ENCODE measurements at places on chromosomes 12 and 14. TPM values are rescaled to one million over a fixed set of nuclear protein-coding genes. Genes with fewer than 3 reads are reported as not detected.

DNA sequence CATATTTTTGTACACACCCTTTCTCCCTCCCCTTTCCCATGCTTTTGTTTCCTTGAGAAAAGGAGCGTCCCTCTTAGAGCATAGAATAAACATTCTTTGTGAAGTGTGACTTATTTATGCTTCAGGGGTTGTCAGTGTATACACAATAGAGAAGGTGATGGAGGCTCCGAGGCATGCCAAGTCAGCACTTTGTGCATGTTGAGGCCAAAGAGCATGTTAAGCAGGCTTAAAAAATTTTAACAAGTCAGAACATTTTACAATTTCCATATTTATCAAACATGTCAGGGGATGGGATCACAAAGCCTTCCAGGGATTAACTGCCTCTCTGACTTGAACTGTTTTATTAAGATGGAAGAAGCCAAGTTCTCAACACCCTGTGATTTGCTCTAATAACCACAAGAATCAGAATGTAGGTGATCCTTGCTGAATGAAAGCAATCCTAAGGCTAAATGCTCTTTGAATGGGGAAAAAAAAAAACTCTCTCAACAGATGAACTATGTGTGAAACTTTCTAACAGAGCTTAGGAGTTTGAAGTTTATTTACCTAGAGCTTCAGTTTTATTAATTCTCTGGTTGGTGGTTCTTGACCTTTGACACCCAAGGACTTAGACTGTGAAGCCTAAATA, 223.1 kb downstream of the RAD51B start:
- DNase-seq: no peak
- no peak overlapping the region for H3K27ac ChIP-seq
- no peak overlapping the region for H3K4me3 ChIP-seq
- no peaks in the 10 kb centered on the region for H3K36me3 ChIP-seq
- H3K27me3 ChIP-seq: no peaks in the 10 kb centered on the region
- no peaks in the 10 kb centered on the region for H3K4me1 ChIP-seq

DNA sequence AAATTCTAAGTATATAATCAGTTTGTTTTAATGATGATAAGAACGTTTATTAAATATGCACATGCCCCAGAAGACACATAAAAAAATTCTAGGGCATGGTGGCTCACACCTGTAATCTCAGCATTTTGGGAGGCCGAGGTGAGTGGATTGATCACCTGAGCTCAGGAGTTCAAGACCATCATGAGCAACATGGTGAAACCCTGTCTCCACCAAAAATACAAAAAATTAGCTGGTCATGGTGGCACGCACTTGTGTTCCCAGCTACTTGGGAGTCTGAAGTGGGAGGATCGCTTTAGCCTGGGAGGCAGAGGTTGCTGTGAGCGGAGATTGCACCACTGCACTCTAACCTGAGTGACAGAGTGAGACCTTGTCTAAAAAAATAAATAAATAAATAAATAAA, 4.0 kb downstream of the CD69 start:
- H3K4me1 ChIP-seq: no peaks in the 10 kb centered on the region
- H3K27ac ChIP-seq: no peak overlapping the region
- DNase-seq: no peak

DNA sequence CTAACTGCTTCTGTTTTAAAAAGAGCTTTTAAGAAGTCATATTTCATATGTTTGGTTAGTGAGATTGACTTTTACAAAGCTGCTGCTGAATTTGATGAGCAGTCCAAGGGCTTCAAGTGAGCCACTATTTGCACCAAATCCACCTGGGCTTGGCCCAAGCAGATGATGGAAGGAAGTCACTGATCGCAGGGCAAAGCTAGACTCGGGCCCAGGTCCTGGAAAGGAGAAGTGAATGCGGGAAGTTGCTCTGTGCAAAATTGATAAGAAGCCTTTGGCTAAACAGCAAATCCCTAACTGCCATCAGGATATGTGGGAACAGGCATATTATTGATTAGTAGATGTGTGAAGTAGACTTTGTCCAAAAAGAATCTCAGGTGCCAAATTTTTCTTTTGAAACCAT, 30.5 kb downstream of the PLXNC1 start:
- H3K27ac ChIP-seq: no peak overlapping the region
- H3K27me3 ChIP-seq: no peaks in the 10 kb centered on the region
- no peaks in the 10 kb centered on the region for H3K36me3 ChIP-seq
- H3K4me1 ChIP-seq: no peaks in the 10 kb centered on the region

GRCh38 chr12:103386451-103386850, 109.3 kb downstream of the C12orf42 start:
- H3K27ac ChIP-seq: no peak overlapping the region
- H3K27me3 ChIP-seq: no peaks in the 10 kb centered on the region
- H3K4me3 ChIP-seq: no peak overlapping the region
- no peak for DNase-seq
- no peaks in the 10 kb centered on the region for H3K36me3 ChIP-seq
- H3K4me1 ChIP-seq: no peaks in the 10 kb centered on the region

- H3K27me3 ChIP-seq: no peaks in the 10 kb centered on the region
- H3K36me3 ChIP-seq: no peaks in the 10 kb centered on the region
- no peaks in the 10 kb centered on the region for H3K4me1 ChIP-seq
- H3K4me3 ChIP-seq: no peak overlapping the region
Observed at GRCh38 chr12:85866986-85867776, 6.9 kb upstream of the NTS start.

DNA sequence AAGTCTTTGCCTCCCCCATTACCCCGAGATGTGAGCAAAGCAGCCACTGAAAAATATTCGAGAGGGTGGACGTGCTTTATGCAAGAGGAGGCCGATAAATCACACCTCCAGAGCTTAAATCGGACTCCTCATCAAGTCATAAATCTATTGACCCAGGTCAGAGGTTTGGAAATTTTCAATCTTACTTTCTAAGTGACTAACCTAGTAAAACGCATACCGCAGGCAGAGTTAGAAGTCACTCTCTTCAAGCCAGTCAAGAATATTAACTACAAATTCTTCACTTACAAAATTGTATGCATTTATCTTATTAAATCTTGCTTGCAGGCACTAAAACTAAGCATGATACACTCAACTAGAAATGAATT, 34.9 kb downstream of the GPHB5 start:
- H3K4me1 ChIP-seq: no peaks in the 10 kb centered on the region
- H3K27ac ChIP-seq: no peak overlapping the region
- no peaks in the 10 kb centered on the region for H3K27me3 ChIP-seq
- no peak for DNase-seq

DNA sequence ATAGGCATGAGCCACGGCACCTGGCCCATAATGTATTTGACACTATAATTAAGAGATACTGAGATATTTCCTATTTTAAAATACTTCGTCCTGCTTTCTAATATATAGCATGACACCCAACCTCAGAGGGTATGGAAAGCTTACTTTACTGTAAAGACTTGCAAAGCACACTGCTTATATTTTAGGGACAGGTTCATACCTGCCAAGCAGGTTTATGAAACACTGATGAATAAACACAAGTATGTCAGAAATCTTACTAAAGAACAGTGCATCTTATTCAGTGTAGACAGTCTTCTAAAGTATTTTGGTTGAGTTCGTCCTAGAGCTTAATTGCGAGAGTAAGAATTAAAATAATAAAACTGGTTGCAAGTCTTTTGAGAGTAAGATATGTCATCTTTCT, 65.4 kb downstream of the PPFIBP1 start:
- H3K27ac ChIP-seq: no peak overlapping the region
- no peak for DNase-seq
- no peak overlapping the region for H3K4me3 ChIP-seq
- H3K36me3 ChIP-seq: no peaks in the 10 kb centered on the region

- H3K27me3 ChIP-seq: no peaks in the 10 kb centered on the region
- no peak overlapping the region for H3K27ac ChIP-seq
- H3K36me3 ChIP-seq: no peaks in the 10 kb centered on the region
- no peak for DNase-seq
Observed at GRCh38 chr14:29684926-29685325, 242.7 kb downstream of the PRKD1 start.

NOVA1 gene
- total RNA-seq: 5.1 TPM

LRRC43 gene
- 0.71 TPM for total RNA-seq

NKX2-1 gene
- not detected for total RNA-seq
